ENCODE measurements at places on chromosomes 1 and 21. TPM values are rescaled to one million over a fixed set of nuclear protein-coding genes. Genes with fewer than 3 reads are reported as not detected.

- DNase-seq, result no peak
Measured at GRCh38 chr1:24764848-24765247, 19.6 kb downstream of the CLIC4 start.

- DNase-seq, result no peak
Measured at GRCh38 chr1:223514644-223515043, 121.4 kb downstream of the CCDC185 start.

GRCh38 chr21:44571844-44572782 is 1.4 kb upstream of the KRTAP10-4 start:
- no peak for DNase-seq

DNA sequence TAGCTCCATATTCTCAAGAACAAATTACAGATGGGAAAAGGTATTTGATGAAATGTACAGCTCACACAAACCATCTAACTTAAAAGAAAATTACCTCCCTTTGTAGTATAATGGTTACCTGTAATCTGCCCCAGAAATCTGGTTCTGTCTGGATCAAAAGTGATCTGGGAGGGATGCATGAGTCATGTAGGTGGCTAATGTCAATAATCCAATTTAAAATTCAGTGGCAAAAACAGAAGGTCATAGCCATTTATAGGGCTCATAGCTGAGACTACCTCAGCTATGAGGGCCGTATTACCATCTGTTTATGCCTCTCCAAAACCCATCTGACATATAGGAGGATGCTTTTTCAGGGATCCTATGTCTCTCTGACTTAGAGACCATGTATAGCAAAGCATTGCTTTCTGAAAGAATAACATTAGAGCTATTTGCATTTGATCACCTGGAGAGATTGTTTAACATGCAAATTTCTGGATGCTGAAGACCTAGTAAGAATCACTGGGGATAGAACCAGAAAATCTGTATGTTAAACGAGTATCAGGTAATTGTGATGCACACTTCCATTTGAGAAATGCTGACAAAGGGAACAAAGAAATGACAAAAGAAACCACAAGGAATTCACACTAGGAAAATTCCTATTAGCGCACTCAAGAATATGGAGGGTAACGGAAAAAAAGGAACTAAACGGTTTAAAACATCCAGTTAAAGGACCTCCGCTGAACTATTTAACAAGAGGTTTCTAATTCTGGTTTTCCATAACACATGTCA is 17.6 kb downstream of the PAXBP1 start:
- no peak for DNase-seq

DNA sequence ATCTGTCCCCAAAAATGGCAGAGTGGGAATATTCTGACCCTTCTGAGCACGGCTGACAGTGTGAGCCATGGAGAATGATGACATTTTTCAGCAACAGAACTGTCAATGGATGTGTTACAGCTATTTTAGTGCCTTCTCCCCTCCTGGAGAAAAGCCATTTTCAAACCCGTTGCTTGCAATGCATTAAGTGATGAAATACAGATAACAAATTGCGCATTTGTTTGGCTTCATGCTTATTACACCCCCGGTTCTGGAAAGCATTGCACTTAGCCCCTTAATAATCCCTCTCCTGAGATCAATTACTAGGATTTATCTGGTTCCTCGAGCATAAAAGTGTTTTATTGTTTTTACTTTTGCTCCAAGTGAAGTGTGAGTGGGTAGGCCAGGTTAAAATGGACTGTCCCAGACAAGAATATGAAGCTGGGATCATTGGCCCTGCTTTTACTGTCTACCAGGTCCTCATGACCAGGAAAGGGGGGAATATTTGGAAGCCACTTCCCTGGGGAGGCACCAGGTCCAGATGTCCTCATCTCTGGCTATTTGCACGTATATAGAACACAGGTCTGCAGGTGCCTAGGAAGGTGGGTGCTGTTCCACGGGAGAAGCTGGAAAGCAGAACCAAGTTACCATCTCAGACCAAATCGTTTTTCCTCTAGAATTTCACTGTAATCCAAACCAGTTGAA is 37.5 kb upstream of the HHAT start:
- DNase-seq, result no peak

- no peak for DNase-seq
Measured at GRCh38 chr1:226529891-226530290, 18.7 kb upstream of the STUM start.

- no peak for DNase-seq
Measured at GRCh38 chr21:15793550-15794235, 63.9 kb downstream of the USP25 start.

- DNase-seq, result no peak
Measured at GRCh38 chr1:997993-998744, 1.7 kb downstream of the HES4 start.

- no peak for DNase-seq
Measured at GRCh38 chr1:13667691-13668090, 32.3 kb upstream of the PRDM2 start.

Gene FYB2
- total RNA-seq, result not detected

Gene RIMS3
- 5.5 TPM for total RNA-seq

Gene WNT9A
- not detected for total RNA-seq

Gene ACTA1
- not detected for total RNA-seq

Gene TSSK3
- total RNA-seq, result 6.1 TPM

Gene LCE1D
- not detected for total RNA-seq

Gene PRPF38A
- 75.6 TPM for total RNA-seq

Gene RAB7B
- total RNA-seq, result not detected
